Activated CD4-positive, alpha-beta T cell treated with anti-CD3 and anti-CD28 coated beads for 48 hours (primary cell): ENCODE measurements at places on chromosomes 7 and 10.

DNA sequence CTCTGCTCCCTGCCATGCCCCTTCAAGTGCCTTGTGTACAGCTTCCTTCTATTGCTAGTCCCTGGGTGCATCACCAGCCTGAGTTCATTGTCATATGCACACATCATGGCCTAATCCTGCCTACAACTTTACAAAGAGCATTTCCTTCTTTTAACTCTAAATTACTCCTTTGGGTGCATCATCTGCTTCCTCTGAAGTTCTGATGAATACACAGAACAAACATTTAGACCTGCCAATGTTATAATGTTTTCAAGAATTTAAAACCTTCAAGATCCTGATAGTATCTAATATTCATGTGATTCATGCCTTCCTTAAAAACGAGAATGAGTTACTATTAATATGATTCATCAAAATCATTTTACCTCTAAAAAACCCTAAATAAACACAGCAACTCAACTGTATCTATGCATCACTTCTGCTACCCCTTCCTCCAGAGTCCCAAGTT lies 357.1 kb downstream of the MAGI2 start:
- no peak for DNase-seq

DNA sequence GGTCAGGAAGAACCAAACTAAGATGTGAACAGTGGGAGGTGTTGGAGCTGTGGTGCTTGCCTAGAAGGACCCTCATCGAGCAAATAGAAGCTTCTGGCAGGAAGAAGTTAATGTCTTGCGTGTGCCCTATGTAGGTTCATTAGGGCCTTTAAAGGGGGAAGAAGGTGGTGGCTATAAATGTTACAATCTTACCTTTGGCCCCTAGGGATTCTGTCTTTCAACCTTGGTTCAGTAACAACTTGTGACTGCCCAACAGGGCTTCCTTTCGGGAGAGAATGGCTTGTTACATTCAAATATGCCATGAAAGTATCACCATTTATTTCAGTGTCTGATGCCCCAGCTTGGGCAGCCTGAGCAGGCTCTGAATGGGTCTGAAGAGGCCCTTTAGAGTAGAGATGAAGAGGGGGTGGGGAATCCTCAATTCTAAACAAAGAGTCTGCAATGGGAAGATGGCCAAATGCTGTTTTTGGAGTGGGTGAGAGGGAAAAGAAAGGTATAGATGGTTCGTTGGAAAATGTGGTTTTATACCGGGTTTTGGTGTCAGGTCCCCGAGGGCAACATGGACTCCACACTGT lies 108.0 kb downstream of the TCF7L2 start:
- DNase-seq = no peak

GRCh38 chr7:123769371-123769770 lies 20.6 kb upstream of the WASL start:
- no peak for DNase-seq

GRCh38 chr7:131400681-131401176 lies 73.1 kb downstream of the MKLN1 start:
- no peak for DNase-seq
